ENCODE measurements at places on chromosomes 12 and 14. TPM values are rescaled to one million over a fixed set of nuclear protein-coding genes. Genes with fewer than 3 reads are reported as not detected.

The EPYC gene
- polyA plus RNA-seq: not detected

The HCAR2 gene
- polyA plus RNA-seq: 0.05 TPM

The MYF6 gene
- polyA plus RNA-seq: 0.16 TPM

The DCN gene
- polyA plus RNA-seq: 54.5 TPM

DNA sequence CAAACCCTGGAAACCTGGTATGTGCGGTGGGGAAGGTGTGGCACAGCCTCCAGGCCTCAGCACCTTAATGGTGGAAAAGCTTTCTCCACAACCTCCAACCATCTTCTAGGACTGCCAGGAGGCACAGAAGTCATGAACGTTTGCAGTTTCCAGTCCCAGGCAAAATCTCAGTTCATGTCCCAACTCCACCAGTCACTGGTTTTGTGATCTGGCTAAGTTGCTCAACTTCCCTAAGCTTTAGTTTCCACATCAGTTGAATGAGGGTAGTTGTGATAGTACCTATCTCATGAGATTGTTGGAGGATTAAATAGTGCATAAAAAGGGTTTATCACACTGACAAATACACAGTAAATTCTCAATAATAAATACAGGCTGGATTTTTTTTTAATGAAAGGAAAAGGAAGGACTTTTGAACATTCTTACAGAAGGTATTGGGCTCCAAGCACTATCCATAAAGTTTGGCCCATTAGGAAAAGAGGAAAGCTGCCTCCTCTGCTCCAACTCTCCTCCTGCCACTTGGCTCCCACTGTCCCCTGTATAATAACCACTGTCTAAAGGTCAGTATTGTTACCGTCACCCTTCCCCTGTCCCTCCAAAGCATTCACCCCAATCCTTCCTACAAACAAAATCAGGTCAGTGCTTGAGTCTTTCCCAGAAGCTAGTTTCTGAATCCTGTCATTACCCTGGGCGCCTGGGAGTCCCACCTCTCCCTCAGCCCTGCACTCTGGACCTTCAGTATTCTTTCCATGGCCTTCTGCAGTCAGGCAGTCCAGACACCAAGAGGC, 6.3 kb downstream of the PCK2 start:
- no peak for DNase-seq

- no peak for DNase-seq
Measured at GRCh38 chr12:56728139-56728861, 3.2 kb upstream of the NACA start.

DNA sequence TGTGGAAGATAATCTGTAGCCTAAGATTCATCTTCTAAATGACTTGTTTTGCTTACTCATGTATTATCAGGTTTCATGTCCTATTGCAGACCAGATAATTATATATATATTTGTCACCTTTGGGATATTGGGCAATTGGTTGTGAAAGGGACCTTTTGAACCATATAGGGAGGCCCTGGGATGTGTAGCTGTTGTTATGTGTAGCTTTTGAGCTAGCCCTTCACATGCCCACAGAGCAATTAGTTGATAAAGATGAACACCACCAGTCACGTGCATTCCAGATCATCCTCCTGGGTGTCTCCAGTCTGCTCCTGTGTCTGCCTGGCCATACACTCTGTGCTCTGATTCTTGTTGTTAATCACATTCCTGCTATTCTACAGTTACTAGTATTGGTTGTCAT, 431.2 kb upstream of the FBXO33 start:
- DNase-seq: no peak

- DNase-seq: no peak
Measured at GRCh38 chr14:102452302-102452701, 57.3 kb downstream of the ANKRD9 start.

GRCh38 chr12:1911598-1912575, 6.6 kb downstream of the CACNA2D4 start:
- peak; percentile 7 for DNase-seq

- DNase-seq: peak; percentile 28
Measured at GRCh38 chr12:118981285-118982211, at the start of gene SRRM4. SRRM4 (plus strand) TSS chr12:118981541; CDS start chr12:118981883, 342 bp downstream.

GRCh38 chr12:113762882-113763816, 203.0 kb downstream of the RBM19 start:
- DNase-seq: no peak
